Cortex of kidney (tissue), 1 donor: ENCODE measurements at places on chromosomes 3 and 15.

DNA sequence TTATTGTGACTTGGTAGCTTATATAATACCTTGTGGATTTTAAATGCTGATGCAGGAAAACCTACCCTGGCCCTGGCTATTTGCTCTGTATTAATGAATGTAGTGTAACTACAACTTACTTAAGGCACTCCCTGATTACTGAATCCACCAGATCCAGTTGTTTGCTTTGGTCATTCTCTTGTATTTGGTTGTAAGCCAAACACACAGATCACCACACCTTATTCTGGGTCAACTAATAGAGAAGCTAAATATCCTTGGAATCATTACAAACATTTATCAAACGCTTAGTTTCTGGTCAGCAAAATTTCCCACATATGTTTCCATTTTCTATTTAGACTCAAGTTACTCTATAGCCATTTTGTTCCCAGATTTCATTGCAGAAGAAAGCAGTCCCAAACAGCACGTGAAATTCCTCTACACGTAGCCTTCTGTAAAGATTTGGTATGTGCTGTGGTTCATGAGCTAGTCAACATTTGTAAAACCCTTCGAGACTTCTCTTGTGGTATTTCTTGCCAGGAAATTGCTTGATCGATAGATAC lies 322.6 kb downstream of the MEX3B start:
- no peak for DNase-seq

GRCh38 chr3:187955587-187955952 lies 198.4 kb upstream of the LPP start:
- no peak for DNase-seq

- DNase-seq, result no peak
These were observed 41.3 kb downstream of the ANKRD28 start for GRCh38 chr3:15756505-15756904.

GRCh38 chr3:30550246-30550645 lies 56.2 kb upstream of the TGFBR2 start:
- no peak for DNase-seq

- no peak for DNase-seq
These were observed 191.6 kb downstream of the CPNE4 start for GRCh38 chr3:131843174-131843573.

DNA sequence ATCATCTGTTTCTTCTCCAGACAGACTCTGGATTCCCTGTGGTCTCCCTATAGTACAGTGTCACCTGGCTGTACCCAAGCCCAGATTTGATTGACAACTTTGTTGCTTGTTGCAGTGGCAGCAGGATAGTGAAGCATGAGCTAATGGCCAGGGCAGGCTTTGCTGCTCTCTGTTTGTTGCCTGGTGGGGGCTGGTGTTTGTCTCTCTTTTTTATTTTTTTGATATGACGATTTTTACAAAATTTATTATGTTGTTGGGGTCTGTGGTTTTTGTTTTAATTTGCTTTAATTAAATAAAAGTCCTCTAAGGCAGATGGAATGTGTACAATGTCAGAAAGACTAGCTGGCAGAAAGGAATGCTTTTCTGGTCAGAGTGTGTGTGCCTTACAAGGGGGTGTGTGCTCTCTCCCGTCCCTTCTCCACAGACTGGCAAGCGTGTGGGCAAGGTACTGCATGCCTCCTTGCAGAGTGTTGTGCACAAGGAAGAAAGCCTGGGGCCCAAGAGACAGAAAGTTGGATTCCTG lies 15.2 kb upstream of the CLEC3B start:
- no peak for DNase-seq

DNA sequence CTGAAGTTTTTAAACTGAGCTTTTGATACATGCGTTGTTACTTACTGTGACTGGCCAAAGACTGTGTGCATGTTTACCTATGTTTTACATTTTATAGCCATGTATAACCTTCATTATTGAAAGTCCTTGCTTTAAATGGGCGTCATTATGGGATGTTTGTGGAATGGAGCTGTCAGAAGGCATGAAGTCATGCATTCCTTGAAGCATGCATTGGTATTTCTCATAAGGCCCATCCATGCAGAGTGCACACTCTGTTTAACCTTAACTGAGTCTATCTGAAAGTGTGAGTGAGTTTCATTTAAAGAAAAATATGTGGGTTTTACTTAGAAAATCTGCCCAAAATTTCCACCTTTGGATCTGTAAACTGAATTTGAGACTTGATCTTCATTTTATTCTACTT lies 51.1 kb downstream of the PSMD6 start:
- no peak for DNase-seq

DNA sequence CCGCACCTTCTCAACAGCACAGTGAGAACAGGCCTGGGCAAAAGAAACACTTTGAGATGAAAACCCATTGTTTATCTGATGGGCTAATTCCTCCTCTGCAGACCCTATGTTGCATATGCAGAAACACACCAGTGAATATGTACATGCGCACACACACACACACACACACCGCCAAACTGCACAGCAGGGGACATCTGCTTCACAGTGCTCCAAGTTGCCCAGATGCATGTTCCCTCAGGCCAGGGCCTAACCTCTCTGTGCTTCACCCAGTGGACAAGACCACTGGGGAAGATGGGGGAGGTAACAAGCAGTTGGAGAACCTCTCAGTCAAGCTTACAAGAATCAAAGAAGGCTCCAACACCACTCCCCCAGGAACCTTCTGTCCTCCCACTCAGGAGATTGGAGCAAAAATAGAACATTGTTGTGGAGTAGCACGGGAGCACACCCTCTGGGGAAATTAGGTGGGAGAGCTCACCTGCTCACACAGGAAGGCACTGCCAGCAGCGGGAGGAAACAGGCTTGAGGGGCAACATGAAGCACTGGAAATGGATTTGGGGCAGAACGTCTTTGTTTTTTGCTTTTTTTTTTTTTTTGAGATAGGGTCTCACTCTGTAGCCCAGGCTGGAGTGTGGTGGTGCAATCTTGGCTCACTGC lies 13.0 kb downstream of the HCN4 start:
- DNase-seq, result no peak

DNA sequence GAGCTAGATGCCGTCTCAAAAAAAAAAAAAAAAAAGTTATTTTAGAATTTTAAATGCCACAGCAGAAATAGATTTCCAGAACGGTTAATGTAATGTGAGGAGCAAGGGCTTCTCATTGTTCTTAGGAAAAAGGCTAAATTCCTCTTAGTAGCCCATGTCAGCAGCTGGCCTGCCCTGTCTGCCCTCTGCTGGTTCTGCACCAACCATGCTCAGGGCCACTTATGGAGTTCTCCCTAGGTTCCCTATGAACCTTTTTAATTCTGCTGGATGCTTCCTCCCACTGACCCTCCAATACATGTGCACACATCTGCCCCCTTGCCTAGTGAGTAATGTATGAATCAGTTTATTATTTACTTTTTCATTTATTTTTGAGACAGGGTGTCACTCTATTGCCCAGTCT lies 32.2 kb upstream of the DPPA4 start:
- DNase-seq, result no peak

- DNase-seq, result no peak
These were observed 48.7 kb downstream of the CORO2B start for GRCh38 chr15:68627476-68627875.

DNA sequence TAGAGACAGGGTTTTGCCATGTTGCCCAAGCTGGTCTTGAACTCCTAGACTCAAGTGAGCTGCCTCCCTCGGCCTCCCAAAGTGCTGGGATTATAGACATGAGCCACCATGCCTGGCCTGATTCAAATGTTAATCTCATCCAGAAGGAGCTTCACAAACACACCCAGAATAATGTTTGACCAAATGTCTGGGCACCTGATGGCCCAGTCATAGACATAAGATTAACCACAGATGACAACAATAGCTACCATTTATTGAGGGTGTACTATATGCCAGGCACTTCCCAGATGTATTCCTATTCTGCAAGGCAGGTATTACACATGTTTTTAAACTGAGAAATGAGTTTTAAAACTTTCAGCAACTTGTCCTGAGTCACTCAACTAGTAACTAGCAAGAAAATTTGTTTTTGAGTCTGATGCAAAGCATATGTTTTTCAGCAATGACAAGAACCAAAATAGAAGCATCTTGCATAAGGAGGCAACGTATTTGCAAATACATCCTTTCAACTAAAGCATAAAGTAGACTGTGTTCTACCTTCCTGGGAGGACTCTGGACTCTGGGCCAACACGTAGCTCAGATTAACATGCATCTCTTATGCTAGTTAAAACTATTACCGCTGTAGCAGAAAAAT lies 8.1 kb upstream of the SPG21 start:
- DNase-seq, result no peak

GRCh38 chr15:49083401-49084284 lies 37.4 kb upstream of the SECISBP2L start:
- DNase-seq, result no peak

DNA sequence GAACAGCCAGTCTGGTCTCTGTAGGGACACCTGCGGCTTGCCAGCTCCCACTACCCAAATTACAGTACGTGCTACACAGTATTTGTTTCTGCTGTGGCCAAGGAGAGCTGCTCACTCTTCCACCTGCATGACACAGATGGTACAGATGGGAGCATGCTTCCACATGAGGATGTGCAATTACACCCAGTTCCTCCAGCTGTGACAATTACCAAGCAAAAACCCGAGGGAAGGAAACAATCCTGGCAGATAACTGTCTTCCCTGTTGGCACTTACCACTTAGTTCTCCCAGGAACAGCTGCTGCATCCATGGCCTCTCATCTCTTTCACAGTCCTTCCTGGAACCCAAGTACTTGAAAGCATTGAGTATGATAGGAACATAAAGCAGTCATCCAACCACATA lies 34.4 kb downstream of the DET1 start:
- DNase-seq, result no peak

DNA sequence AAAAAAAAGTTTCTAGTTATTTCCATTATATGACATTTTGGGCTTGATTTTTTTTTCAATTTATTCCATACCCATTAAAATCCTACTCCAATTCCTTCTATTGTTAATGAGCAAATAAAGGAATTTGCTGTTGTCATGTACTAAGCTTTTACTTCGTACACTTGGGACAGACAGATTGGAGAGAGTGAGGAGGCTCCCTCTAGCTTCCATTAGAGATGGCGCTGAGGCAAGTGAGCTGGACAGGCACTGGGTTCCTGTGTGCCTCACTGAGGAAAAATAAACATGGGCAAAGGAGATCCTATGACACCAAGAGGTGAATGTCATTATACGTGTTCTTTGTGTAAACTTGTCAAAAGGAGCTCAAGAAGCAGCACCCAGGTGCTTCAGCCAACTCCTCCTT lies 441.1 kb upstream of the MDFIC2 start:
- no peak for DNase-seq

- no peak for DNase-seq
These were observed 49.5 kb upstream of the SEC13 start for GRCh38 chr3:10370429-10370828.

DNA sequence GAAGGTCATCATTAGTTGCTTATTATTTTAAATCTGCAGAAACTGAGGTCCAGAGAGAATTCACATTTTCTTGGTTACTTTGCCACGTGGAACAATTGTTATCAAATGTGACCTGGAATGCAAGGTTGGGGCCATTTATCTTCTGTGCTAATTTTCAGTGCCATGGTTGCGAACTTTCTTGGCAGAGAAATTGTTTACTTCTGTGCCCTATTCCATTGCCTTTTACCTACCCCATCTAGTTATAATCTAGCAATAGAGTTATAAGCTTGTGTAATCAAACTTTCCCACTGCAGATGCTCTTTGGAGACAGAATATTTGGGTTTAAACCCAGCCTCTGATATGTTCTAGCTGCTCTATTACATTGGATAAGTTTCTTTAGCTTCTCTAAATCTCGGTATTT lies 242.9 kb downstream of the LPP start:
- DNase-seq, result no peak

DNA sequence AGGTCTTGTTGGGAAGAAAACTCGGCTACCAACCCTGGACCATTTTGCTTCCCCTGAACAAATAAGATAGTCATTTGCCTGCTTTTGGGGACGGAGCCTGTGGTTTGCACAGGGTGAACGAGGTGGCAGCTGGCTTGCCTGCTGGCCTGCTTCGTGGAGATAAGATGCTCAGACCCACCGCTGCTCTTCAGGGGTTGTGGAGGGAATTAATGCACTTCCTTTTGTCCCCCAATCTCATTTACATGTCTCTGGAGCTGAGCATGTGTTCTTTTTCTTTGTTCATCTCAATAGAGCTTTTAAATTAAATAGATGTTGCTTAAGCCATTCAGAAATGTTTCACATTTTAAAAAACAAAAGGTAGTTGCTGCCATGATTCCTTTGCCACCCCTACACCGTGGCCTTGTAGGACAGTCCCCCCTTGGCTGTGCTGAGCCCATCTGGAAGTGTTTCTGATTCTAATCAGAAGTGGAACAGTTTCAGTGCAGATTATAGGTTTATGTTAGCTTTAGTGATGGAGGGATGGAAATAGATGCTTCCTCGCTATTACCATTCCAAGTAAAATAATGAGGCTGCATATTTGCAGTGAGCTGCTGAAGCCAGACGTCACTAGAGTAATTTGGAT lies 25.6 kb downstream of the APBA2 start:
- no peak for DNase-seq

DNA sequence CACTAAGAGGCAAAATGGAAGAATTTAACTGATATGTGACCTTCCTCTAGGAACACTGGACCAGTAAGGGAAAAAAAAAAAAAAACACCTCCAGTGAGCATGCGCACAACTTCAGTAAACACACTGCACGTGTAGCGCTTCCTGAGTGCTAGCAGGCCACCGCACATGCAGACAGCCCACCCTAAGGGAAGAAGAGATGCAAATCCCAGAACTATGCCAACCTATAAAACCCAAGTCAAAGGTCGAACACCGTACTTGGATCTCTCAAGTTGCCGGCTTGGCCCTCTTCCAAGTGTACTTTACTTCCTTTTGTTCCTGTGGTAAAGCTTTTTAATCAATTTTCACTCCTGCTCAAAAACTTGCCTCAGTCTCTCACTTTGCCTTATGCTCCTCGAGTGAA lies 64.5 kb upstream of the CADPS start:
- DNase-seq, result no peak

- no peak for DNase-seq
These were observed 17.7 kb downstream of the KLF15 start for GRCh38 chr3:126339466-126339865.

DNA sequence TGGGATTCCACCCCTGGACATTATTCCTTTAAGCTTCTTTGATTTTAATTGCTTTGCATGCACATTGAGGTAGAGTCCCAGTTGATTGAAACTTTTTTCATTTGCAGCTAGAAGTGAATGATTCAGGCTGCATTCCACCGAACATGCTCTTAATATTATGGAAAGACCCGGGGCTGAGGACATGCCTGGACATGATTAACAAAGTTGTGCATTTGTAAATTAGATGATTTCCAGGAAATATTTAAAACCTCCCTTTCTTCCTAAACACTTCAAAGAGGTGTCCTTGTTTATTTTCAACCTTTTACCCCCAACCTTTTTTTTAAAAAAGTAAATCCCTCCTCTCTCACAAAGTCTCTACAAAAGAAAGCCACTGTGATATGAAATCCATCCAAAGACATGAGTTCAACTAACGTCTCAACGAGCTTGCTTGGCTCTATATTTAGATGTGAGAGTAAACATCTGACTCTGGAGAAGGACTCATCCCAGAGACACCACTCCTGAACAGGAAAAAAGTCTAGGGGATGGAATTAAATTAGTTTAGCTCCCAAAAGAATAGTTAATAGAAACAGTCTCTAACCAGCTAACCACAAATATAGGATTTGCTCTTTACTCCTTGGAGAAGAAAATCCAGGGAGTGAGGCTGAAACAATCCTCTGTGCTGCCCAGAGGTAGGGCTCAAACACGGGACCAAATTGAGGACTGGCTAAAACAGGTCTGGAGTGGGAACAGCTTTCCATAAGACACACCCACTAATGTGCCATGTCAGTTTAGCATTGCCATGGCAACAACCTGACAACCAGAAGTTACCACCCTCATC lies 83.1 kb downstream of the XXYLT1 start:
- no peak for DNase-seq
